ENCODE measurements at places on chromosomes 3 and 15.

DNA sequence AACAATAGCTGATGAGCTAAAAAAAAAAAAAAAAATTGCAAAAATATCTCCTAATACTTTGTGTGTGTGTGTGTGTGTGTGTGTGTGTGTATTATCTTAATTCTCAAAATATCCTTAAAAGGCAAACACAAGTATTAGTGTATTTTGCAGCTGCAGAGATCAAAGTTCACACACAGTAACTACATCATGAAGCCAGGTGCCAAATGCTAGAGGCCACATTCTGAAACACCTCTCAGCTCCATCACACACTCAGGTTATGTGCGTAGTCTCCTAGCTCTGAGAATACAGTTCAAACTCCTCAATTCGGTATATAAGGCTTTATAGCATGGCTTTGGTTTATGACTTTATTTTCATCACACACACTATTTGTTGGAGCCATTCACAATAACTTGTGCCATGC lies 33.5 kb upstream of the PPARG start:
- no peaks in the 10 kb centered on the region for H3K36me3 ChIP-seq
- H3K27ac ChIP-seq = no peak overlapping the region
- H3K4me1 ChIP-seq = no peaks in the 10 kb centered on the region
- no peak overlapping the region for H3K4me3 ChIP-seq

DNA sequence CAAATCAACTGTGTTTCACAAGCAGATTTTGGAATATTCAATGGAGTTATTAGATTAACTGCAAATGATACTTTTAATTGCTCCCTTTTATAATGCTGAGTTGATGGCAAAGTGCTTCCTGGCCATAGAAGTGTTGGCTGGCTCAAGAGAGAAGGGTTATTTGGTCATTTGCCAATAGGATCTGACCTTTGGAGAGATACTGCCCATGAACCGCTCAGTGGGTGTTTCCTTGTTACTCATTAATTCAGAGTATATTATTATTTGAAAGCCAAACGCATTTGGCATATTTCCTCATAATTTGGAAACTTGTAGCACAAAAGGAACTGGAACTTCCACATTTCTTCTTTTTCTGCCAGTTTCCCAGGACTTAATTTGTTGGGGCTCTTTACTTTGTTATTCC lies 234.7 kb downstream of the CDIN1 start:
- peaks cover 4% of the 10 kb centered on the region for H3K36me3 ChIP-seq
- no peak overlapping the region for H3K27ac ChIP-seq
- no peaks in the 10 kb centered on the region for H3K4me1 ChIP-seq
- no peak overlapping the region for H3K4me3 ChIP-seq
- no peaks in the 10 kb centered on the region for H3K27me3 ChIP-seq

DNA sequence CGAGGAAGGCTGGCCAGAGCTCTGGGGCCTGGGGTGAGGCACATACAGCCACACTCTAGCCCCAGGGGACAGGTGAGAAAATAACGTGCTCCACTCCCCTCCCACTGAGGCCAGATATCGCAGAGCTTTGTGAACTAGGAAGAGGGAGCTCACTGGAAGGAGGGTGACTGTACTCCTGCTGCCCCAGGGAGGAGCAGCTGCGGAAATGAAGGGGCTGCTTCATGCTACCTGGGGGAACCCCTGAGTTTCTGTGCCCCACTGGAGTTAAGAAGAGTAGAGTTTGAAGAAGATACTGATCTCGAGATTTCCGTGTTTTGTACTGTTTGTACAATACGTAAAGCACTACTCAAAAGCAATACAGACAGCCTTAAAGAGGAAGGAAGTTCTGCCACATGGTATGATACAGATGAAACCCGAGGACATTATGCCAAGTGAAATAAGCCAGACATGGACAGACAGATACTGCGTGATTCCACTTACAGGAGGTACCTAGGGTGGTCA lies 44.6 kb downstream of the CMTM6 start:
- H3K36me3 ChIP-seq = no peaks in the 10 kb centered on the region
- H3K4me1 ChIP-seq = peaks cover 12% of the 10 kb centered on the region
- DNase-seq = no peak
- H3K27me3 ChIP-seq = no peaks in the 10 kb centered on the region
- H3K4me3 ChIP-seq = no peak overlapping the region

DNA sequence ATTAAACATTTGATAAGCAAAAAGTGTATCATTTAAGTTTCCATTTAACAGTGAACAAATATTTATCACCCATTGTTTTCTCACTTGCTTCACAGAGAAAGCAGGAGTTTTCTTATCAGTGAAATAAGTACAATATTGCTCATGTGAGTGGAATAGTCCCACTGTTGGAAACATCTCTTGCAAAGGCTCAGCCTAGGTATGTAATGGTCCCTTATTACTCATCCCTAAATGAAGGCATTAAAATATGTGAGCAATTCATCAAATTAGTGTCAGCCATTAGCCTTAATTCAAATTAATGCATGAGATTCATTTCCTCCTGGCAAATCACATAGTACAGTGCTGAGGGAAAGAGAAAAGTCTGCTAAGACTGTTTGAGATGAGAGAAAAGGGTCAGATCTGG lies 9.6 kb upstream of the FMN1 start:
- H3K27me3 ChIP-seq = peaks cover 22% of the 10 kb centered on the region
- H3K36me3 ChIP-seq = no peaks in the 10 kb centered on the region
- no peak for DNase-seq
- peaks cover 5% of the 10 kb centered on the region for H3K4me1 ChIP-seq

DNA sequence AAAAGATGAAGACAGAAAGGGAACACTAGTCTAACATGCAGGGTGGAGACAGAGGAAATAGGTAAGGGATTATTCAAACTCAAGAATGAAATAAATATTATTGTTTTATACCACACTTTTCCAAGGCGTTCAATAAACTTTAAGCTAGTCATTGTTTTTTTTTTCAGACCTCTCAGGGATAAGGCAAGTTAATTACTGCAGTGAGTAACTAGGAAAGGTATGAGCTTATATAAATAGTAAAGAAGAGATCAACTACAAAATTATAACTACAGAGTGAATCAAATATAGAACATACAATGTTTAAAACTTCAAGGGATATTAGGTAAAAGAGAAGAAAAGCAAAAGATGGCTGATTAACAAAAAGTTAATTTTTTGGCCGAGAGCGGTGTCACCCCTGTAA lies 31.5 kb upstream of the XXYLT1 start:
- H3K27ac ChIP-seq = no peak overlapping the region
- H3K36me3 ChIP-seq = peaks cover 13% of the 10 kb centered on the region
- H3K4me3 ChIP-seq = no peak overlapping the region
- no peaks in the 10 kb centered on the region for H3K27me3 ChIP-seq
- H3K4me1 ChIP-seq = peaks cover 5% of the 10 kb centered on the region
- DNase-seq = peak; percentile 58

DNA sequence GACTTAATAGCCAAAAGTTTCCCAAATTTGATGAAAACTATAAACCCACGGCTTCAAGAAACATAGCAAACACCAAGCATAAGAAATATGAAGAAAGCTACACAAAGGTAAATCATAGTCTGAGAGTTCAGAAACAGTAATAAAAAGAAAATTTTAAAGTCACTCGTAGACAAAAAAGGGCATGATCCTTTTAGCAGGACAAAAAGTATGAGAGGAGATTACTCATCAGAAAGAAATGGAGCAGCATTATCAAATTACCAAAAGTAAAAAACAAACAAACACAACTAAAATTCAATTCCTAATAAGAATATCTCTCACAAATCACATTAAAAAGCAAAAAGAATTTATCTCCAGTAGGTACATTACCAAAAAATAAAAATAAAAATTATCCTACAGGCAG lies 279.4 kb upstream of the UBE2E2 start:
- no peaks in the 10 kb centered on the region for H3K4me1 ChIP-seq
- H3K36me3 ChIP-seq = no peaks in the 10 kb centered on the region
- H3K4me3 ChIP-seq = no peak overlapping the region
- DNase-seq = no peak
- H3K27ac ChIP-seq = no peak overlapping the region
- no peaks in the 10 kb centered on the region for H3K27me3 ChIP-seq

DNA sequence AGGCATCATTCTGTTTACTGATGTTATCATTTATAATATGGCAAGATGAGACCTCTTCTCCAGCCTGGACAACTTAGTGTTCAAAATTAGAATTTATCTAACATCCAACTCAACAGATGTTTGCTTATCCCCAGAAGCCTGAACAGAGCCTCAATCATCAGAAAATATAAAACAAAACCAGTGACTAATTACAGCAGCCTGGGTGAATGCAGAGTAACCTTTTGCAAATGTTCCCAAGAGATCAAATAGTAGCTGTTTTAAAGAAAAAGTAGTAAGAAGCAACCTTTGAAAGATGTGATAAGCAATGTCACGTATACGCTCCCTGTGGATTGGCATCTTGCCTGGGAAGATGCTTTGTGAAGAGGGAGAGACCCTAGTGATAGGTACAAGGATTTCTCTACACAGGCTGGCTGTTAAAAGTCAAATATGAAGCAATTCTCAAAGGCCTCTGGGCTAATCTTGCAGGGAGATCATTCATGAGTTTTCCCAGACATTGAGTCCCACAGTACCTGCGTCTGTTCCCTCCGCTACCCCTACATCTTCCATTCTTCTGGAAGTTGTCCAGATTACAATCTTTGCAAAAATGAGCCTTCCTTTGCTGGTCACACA lies 39.3 kb upstream of the PRICKLE2 start:
- H3K4me1 ChIP-seq = peaks cover 41% of the 10 kb centered on the region
- H3K27ac ChIP-seq = peak overlapping the region; percentile 73
- H3K36me3 ChIP-seq = no peaks in the 10 kb centered on the region
- no peak overlapping the region for H3K4me3 ChIP-seq

DNA sequence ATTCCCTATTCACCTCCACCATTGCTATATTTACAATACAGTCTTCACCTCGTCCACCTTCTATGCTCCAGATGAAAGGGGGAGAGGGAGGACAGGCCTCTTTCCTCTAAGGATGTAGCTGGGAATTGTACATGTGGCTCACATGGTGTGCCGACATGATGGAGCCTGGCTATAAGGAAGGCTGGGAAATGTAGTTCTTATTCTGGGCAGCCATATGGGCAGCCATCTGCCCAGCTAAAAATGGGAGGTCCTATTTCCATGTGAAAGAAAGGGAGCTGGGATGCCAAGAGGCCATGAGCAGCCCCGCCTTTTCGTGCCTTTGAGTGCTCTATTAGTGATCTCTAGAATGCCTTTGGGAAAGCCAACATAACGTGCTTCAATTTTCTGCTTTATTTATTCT lies 27.1 kb upstream of the MGLL start:
- H3K4me3 ChIP-seq = no peak overlapping the region
- no peak overlapping the region for H3K27ac ChIP-seq
- DNase-seq = no peak
- peaks cover 12% of the 10 kb centered on the region for H3K27me3 ChIP-seq

DNA sequence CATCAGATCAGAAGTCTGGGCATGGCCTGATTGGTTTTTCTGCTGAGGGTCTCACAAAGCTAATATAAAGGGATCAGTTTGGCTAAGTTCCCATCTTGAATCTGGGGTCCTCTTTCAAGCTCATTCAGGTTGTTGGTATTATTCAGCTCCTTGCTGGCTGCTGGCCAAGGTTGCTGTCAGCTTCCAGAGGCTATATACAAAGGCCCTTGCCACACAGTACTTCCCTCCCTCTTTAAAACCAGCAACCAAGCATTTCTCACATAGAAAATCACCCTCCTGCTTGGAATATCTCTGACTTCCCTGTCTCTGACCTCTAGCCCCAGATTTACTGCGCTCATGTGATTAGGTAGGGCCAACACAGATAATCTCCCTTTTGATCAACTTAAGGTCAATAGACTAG lies 442.9 kb downstream of the ERC2 start:
- H3K4me1 ChIP-seq = no peaks in the 10 kb centered on the region
- no peak overlapping the region for H3K27ac ChIP-seq
- no peak for DNase-seq
- H3K4me3 ChIP-seq = no peak overlapping the region
- H3K27me3 ChIP-seq = no peaks in the 10 kb centered on the region

- H3K4me3 ChIP-seq = no peak overlapping the region
- no peaks in the 10 kb centered on the region for H3K36me3 ChIP-seq
- no peaks in the 10 kb centered on the region for H3K27me3 ChIP-seq
Measured at GRCh38 chr15:93619597-93619996, 530.6 kb upstream of the RGMA start.

- H3K27me3 ChIP-seq = no peaks in the 10 kb centered on the region
- H3K4me3 ChIP-seq = no peak overlapping the region
- peaks cover 10% of the 10 kb centered on the region for H3K36me3 ChIP-seq
- no peak overlapping the region for H3K27ac ChIP-seq
- H3K4me1 ChIP-seq = peaks cover 7% of the 10 kb centered on the region
Measured at GRCh38 chr15:77038312-77039216, 32.3 kb downstream of the TSPAN3 start.

- peaks cover 16% of the 10 kb centered on the region for H3K4me1 ChIP-seq
- H3K4me3 ChIP-seq = no peak overlapping the region
- H3K27ac ChIP-seq = no peak overlapping the region
- H3K36me3 ChIP-seq = no peaks in the 10 kb centered on the region
- DNase-seq = no peak
Measured at GRCh38 chr15:88651971-88652370, 13.2 kb downstream of the ISG20 start.

DNA sequence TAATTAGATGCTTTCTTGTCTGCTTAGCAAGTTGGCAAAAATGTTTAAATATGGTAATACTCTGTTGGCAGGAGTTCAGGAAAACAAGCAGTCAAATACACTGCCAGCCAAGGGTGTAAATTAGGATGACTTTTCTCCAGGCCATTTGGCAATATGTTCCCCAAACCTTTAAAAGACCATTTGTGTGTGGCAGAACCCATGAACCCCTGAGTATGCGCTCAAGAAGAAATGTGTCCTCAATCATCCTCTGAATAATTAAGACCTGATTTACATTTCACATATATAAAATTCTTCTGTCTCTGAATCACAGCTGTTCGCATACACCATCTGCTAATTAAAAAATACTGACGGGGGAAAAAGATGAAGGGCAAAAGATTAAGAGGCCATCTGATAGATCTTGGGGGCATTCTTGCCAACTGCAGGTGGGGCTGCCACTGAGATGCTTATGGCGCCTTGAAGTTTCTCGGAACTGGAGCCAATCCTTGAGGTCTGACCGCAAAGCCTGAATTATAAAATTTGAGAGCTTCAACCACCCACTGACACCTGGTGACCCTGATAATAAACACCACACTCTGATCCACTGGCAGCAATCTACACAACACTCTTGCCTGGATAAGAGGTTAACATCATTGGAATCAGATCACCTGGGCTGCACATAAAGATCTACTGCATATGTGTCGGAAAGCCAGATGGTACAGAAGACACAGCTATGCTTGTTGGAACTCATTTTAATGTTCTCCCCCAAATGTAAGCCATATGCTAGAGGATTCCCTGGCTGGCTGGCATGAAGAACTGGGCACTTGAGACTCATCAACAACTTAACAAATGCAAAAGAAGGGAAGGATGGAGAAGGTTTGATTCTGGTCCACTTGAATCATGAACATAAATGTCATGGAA lies 190.6 kb downstream of the OSBPL10 start:
- no peaks in the 10 kb centered on the region for H3K4me1 ChIP-seq
- no peak for DNase-seq
- H3K4me3 ChIP-seq = no peak overlapping the region

DNA sequence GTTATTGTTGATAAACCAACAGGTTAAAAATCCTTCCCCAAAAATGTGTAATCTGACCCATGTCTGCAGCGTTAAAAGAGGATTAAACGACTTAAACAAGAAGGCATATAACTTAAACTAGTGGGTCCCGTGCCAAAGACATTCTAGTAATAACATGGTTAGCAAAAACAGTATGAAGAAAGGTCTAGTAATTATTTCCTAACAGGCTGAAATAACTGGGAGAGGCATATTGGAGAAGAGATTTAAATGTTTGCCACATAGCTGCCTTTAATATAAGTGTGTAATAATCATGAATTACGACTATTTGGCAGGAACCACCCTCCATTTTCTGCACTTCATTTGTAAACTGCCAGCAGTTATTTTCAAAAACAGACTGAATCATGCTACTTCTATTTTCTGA lies 67.7 kb upstream of the CSPG5 start:
- H3K4me3 ChIP-seq = no peak overlapping the region
- no peaks in the 10 kb centered on the region for H3K27me3 ChIP-seq
- H3K27ac ChIP-seq = no peak overlapping the region
- DNase-seq = no peak
- H3K36me3 ChIP-seq = peaks cover 7% of the 10 kb centered on the region
